ENCODE measurements at places on chromosomes 5 and 9.

DNA sequence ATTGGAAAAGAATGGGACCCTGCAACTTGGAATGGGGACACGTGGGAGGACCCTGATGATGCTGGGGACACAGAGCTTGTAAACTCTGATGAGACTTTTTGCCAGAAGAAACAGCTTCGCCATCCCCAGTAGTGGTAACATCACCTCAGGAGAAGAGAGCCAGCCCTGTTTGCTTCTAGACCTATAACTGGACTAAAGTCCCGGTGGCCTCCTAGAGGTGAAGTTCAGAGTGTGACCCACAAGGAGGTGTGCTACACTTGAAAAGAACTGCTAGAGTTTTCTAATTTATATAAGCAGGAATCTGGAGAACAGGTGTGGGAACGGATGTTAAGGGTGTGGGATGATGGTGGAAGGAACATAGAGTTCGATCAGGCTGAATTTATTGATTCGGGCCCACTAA lies 19.8 kb downstream of the NSA2 start:
- no peak for DNase-seq

- no peak for DNase-seq
Measured at GRCh38 chr5:137997726-137998213, 35.1 kb downstream of the FAM13B start.

DNA sequence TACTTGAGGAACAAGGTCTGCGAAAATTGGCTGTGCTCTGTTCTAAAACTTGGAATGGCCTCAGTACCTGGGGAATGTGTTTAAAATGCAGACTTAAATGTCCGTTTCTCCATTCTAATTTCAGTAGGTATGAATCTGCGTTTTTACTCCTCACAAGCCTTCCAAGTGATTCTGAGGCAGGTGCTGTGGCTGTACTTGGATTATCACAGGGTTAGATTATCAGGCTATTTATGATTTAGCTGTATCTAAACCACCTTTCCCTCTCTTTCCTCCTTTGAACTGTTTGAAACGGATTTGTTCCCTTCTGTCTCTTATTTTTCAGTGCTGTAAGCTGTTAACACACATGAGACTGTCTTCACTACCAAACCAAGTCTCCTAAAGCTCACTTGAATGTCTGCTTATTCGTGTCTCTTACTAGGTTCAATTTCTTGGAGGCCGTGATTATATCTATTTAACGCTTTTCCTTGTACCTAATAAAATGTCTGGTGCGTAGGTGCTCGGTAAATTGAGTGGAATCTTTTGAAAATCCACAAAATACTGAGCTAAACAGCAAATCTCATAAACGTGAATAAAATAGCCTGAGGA lies 714 bp upstream of the CETN3 start:
- DNase-seq: no peak

DNA sequence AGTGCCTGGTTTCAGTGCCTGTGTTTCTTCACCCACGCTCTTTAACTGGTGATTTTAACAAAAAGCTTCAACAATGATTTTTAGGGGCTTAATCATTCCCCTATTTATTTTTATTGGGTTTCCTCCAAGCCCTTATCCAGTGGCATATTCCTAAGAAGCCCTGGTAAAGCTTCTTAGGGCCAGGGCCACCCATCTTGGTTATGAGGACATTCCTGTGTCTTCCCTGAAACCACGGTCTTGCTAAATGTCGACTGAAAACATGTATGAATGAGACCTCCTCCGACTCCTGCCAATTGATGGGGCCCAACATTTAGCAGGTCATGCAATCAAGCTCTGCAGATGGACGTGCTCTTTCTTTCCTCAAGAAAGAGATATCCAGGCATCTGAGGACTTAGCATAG lies 13.7 kb upstream of the CARTPT start:
- no peak for DNase-seq

DNA sequence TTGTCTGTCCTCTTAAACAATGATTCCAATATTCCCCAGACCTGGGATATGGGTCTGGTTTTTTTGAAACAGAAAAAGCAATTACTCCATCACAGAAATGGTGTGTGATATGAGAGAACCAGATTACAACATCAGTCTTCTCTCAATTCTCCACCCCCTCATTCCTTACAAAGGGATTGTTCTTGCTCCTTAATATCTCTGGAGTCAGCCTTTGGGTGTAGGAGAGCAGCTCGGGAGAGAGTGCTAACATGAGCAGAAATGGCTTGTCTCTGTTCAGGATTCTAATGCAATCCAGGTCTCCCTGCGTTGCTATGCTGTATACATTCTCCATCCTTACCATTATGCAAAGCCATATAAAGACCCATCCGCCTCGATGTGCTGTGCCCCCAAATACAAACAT lies 32.7 kb downstream of the ZFAND5 start:
- no peak for DNase-seq

DNA sequence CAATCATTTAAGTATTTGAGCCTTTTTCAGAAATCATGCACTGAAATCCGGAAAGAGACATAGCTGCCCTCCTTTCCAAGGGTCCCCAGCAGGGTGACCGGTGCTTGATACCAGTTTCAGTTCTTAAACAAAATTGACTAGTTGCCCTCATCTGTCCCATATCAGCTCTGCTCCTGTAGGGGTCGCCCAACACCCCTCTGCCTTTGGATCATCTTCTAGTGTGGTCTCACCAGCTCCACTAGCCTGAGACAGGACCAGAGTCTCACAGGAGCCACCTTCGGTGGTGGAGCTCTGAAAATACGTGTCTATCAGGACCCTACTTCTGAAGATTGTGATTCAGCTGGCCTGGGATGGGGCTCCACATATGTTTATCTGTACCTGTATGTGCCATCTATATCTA lies 428.2 kb downstream of the ENC1 start:
- peak; percentile 41 for DNase-seq

GRCh38 chr5:178293400-178293799 lies 60.8 kb upstream of the PHYKPL start:
- DNase-seq: no peak

- DNase-seq: no peak
Measured at GRCh38 chr9:91518462-91518861, 94.8 kb upstream of the NFIL3 start.

- DNase-seq: no peak
Measured at GRCh38 chr9:129414377-129414992, 206.4 kb downstream of the C9orf50 start.

GRCh38 chr9:25412646-25413045 lies 265.6 kb downstream of the TUSC1 start:
- DNase-seq: no peak

- DNase-seq: no peak
Measured at GRCh38 chr5:76809141-76809540, 9.7 kb upstream of the F2RL1 start.

DNA sequence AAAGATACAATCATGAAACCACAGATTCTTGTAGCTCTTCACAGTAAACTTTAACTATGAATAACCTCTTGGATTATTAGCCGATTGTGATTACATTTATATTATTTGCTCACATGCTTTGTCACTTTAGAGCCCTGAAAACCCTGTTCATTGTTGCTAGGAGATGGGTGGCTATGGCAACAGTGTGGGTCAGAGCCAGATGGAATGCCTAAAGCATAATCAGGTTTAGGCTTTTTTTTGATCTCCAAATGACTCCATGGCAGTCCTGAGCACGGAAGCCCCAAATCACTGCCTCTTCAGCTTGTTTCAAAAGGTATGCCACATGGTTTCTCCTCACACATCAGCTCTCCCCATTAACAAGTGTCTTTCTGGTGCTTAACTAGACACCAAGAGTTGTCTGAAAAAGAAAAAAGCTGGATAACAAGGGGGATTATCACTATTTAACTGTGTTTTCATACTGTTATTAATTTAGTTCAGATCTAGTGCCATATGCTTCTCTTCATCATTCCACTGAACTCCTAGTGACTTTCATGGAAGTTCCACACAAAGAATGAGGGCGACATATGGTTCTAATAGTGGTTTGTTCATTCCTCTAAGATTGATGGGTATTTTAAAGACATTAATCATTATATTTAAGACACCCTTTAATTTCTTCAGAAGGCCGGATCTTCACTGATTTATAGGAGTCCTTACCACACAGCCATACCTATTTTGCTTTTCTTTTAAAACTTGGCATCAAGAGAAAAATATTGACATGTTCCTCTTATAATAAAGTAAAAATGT lies 88.8 kb upstream of the PAM start:
- DNase-seq: no peak

DNA sequence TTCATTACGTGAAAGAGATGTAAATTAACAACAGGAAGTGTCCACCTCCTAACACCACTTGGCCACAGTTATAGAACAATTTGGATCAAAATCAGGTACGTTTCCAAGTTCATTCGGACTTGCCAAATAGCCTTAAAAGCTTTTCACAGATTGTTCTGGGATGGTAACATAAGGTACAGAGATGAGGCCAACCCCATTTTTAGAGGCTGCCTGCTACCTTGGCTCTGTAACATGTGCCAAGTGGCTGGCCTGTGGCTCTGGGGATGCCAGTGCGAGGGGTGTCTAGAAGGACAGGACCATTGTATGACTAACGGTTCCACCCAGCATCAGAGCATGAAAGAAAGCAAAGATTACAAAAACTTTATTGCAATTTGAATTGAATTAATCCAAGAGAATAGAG lies 91.0 kb downstream of the LHFPL2 start:
- no peak for DNase-seq

- no peak for DNase-seq
Measured at GRCh38 chr5:127096328-127096993, 23.2 kb upstream of the C5orf63 start.

DNA sequence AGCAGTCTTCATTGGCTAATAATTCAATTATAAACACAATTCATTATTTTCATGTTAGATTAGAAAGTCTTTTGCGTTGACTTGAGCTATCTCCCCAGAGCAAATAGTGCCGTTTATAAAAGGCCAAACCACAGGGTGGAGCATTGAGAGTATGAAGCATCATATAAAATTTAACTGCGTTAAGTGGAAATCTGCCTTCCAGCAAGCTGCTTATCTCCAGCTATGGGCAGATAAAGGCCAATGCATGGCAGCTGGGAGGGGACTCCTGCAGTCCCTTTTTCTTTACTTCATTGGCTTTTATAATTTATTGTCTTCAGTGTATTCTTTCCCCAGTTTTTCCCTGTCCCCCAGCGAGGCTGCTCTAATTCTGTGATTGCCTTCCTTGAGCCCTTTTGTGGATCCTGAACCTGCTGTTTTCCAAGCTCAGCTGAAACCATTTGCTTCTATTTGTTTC lies 113.7 kb downstream of the TMEM232 start:
- no peak for DNase-seq

GRCh38 chr5:24750355-24750754 lies 105.6 kb upstream of the CDH10 start:
- no peak for DNase-seq

DNA sequence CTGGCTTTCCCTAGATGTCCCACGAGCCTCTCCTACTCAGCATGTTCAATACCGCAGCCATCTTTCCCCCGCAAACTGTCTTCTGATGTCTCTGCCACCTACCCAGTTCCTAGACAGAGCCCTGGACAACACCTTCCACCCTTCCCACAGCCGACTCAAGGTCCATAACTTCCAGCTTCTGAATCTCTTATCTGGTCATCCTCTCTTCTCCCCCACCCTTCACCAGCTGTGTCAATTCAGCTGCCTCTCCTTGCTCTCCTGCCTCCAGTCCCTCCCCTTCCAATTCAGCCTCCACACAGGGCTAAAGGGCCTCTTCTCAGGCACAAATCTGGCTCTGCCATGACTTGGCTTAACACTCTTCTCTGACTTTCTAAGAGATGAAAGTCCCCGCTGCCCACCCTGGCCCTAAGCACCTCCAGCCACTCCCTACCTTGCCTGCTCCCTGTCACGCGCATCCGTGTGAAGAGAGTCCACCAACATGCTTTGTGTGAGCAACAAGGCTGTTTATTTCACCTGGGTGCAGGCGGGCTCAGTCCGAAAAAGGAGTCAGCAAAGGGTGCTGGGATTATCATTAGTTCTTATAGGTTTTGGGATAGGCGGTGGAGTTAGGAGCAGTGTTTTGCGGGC lies 25.2 kb downstream of the AQP7 start:
- no peak for DNase-seq

DNA sequence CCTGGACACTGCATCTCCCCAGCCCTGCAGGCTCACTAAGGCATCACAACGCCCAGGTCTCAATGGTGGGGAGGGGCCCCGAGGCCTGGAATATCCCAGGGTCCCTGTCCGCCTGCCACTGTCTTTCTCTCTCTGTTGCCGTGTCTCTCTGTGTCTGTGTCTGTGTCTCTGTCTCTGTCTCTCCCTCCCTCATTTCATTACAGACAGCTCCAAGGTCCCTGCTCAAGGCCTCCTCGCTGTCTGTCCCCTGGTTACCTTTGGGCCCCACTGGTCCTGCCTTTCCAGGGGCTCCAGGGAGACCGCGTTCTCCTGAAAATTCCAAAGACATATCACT lies 3.2 kb downstream of the FCN1 start:
- DNase-seq: no peak

- DNase-seq: no peak
Measured at GRCh38 chr5:58012102-58012501, 447.8 kb downstream of the PLK2 start.

GRCh38 chr5:135831851-135832555 lies 2.5 kb upstream of the SLC25A48 start:
- DNase-seq: no peak

GRCh38 chr5:26601563-26601962 lies 436.8 kb downstream of the CDH9 start:
- DNase-seq: no peak

DNA sequence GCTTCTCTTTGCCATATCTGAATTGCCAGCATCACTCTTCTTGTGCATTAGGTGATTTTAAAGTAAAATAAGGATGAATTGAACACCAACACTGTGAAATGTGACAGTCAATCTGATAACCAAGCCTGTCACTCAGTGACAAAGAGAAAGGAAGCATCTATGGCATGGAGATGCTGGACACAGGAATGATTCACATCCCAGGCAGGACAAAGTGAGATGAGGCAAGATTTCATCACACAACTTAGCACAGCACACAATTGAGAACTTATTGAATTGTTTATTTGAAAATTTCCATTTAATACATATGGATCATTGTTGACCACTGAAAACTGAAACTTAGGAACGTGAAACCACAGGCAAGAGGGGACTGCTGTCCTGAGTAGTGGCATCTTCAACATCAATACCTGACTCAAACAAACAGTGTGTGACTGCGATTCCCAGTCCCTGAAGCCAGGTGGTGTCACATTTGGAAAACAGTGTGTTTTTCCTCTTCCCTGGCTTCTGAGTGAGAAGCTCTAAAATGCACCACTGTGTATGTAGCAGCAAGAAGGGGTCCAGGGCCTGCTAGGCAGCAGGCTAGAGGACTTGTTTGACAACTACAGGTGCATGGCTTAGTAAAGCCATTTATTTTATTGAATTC lies 10.7 kb downstream of the GAPT start:
- DNase-seq: no peak

GRCh38 chr5:67028941-67029340 lies 167.7 kb downstream of the CD180 start:
- no peak for DNase-seq

- DNase-seq: peak; percentile 52
Measured at GRCh38 chr5:180618829-180619562, 27.7 kb upstream of the SCGB3A1 start.
